Naive B cell (primary cell): ENCODE measurements at places on chromosomes 6 and 20.

DNA sequence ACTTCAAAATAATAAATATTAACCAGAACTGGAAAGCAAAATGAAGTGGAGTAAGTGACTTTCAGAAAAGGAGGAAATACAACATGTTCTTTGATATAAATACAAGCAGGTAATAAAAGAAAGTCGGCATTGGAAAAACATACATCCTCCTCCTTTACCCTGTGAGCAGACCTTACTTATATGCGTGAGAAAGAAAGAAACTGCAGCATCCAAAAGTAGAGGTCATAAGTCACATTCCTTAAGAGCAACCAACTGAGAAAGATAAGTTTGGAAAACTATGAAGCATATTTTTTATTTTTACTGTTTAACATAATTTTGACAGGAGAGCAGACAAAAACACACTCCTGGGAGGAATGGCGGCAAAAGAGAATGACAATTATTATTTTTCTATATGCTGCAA lies 155.5 kb downstream of the HACE1 start:
- DNase-seq, result no peak

DNA sequence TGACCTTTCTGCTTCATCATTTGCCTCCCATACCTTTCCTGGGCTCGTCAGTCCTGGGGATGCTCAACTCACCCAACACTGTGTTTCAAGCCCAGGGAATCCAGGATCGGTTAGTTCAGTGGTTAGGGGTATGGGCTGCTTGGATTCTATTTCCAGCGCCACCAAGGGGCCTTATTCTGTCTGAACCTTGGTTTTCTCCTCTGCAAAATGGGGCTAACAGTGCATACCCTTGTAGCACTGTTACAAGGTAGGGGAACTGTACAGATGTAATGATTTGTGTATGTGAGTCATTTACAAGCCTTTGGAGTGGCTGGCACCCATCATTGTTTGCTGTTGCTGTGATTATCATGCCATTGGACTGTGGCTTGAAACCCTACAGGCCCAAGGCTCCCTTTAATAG lies 14.5 kb upstream of the CSNK2A1 start:
- DNase-seq, result no peak

- no peak for DNase-seq
Measured at GRCh38 chr6:158040051-158040803, 58.6 kb downstream of the SYNJ2 start.

DNA sequence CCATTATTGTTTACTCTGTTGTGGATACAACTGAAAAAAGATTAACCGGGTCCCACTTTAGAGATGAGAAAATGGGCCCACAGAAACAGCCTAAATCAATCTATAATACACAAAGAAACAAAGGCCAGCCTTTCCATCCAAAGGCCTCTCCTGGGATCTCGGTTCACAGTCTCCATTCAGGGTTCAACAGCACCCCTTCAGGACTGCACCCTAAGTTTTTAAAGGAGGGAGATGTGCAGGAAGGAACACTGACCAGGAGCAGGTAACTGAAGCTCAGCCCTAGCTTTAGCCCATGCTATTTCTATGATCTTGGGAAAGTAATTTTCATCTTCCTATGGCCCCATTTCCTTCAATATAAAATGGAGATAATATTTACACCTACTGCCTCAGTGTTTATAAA lies 147.7 kb downstream of the BTBD9 start:
- DNase-seq, result no peak

DNA sequence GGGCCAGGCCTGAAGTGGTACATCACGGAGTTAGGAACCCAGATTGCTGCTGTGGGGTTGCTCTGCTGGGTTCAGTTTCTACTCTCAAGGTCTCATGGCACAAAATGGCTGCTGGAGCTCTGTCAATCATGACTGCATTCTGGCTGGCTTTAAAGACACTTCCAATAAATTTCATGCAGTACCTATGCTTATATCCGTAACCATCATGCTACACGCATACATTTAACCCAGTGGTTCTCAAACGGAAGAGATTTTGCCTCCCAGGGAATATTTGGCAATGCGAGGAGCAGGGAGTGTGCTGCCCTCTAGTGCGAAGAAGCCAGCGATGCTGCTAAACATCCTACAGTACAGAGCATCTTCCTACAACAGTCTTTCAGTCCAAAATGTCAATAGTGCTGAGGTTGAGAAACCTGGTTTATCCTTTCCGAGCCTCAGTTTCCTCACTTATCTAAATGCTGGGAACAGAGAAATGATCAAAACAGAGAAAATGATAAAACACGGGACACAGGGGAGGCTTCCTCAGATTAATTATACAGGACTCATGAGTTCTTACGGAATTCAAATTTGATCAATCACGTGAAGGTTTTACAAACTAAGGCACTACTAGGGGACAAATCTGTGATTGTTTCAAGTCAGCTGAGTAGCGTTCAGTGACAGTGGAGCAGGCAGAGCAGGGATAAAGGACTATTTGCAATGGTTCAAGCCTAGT lies 9.6 kb upstream of the SLC2A10 start:
- DNase-seq, result no peak

GRCh38 chr6:98927534-98927933 lies 20.2 kb downstream of the FBXL4 start:
- DNase-seq, result no peak

- no peak for DNase-seq
Measured at GRCh38 chr20:50340541-50340940, 149.9 kb downstream of the CEBPB start.

DNA sequence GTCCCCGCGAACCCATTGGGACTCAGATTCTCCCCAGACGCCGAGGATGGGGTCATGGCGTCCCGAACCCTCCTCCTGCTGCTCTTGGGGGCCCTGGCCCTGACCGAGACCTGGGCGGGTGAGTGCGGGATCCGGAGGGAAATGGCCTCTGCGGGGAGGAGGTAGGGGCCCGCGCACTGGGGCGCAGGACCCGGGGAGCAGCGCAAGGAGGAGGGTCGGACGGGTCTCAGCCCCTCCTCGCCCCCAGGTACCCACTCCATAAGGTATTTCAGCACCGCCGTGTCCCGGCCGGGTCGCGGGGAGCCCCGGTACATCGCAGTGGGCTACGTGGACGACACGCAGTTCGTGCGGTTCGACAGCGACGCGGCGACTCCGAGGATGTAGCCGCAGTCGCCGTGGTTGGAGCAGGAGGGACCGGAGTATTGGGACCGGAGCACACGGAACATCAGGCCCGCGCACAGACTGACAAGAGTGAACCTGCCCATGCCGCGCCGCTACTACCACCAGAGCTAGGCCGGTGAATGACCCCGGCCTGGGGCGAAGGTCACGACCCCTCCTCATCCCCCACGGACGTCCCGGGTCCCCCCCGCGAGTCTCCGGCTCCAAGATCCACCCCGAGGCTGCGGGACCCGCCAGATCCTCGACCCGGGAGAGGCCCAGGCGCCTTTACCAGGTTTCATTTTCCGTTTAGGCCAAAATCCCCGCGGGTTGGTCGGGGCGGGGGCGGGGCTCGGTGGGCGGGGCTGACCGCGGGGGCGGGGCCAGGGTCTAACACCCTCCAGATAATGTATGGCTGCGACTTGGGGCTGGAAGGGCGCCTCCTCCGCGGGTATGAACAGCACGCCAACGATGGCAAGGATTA lies 15.7 kb upstream of the HLA-A start:
- DNase-seq, result peak; percentile 71

GRCh38 chr6:48101290-48101689 lies 9.7 kb downstream of the PTCHD4 start:
- DNase-seq, result no peak

DNA sequence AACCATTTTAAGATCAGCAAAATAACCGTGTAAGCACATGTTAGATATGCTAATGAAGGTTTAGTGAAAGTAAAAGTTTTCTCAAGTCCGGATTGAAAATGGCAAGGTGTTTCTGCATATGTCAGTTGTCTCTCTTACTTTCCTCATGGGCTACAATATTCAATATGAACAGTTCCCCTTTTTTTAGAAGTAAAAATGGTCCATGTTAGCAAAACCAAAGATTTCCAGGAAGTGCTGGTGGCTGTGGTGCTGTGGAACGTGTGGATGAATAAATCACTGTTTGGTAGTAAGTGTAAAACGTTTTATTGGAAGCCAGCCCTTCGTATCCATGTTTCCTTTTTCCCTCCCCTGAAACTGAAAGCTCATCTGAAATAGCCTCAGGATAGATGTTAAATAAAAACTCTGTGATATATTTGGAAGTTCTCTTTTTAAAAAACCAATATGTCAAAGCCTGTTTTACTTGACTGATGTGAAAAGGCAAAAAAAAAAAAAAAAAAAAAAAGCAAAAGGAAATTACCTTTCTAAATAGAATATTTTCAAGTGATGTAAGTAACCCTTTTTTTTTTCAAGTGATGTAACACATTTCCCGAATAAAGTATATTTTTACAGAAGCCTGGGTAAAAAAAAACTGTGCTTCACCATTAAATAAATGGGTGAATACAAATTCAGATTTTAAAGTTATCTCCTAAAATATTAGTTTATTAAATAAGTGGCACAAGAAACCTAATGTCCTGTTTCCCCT lies 41.9 kb downstream of the PLEKHG1 start:
- peak; percentile 73 for DNase-seq

DNA sequence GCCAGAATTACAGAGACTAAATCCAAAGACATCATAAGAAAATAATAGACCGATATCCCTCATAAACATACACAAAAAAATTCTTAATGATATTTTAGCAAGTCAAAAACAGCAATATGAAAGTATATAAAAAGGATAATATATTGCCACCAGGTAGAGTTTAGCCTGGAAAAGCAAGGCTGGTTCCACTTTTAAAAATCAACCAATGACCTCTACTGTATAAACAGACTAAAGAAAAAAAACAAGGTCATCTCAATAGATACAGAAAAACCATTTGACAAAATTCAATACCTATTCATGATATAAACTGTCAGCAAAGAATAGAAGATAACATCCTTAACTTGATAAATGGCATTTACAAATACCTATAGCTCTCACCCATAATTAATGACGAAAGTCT lies 9.7 kb downstream of the SERINC1 start:
- no peak for DNase-seq

GRCh38 chr6:119671105-119671504 lies 321.5 kb upstream of the MAN1A1 start:
- no peak for DNase-seq

GRCh38 chr6:134938896-134939295 lies 11.0 kb downstream of the ALDH8A1 start:
- peak; percentile 9 for DNase-seq

DNA sequence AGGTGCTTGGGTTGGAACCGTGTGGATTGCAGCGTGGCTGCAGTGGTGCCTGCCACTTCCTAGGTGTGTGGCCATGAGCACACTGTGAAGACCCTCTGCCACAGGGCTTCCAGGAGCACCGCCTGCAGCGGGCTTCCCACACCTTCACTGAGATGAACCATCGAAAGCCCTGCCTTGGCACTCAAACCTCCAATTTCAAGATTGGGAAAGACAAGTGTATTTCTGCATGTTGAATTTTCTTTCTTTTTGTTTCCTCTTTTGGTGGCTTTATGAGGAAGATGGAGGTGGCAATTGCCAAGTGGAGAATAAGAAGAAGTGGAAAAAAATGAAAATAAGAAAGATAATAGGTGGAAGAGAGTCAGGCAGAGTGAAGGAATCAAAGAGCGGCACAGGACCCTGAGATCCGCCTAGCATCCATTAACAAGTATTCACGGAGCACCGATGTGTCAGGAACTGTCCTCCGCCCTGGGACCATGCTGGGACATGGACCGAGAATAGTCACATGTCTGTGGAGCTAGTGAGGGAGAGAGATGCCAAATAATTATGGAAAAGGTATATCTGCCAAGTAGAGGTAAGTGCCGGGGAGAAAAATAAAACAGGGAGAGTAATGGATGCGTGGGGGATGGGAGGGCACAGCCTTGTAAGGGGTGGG lies 159.9 kb downstream of the BCAS1 start:
- no peak for DNase-seq

- no peak for DNase-seq
Measured at GRCh38 chr20:36543184-36544133, 2.1 kb downstream of the MYL9 start.

DNA sequence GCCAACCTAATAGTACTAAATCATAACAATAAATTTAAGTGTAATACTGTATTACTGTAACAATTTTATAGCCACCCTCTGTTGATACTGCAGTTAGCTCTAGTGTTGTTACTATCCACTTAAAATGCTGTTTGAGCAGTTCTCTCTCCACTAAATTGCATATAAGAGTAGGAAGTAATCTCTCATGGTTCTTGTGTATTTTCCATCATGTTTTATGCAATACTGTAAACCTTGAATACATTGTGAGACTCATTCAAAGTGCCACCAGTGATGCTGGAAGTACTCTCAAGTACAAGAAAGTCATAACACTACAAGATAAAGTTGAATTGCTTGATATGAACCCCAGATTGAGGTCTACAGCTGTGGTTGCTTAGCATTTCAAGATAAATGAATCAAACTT lies 65.5 kb downstream of the WASF1 start:
- no peak for DNase-seq

GRCh38 chr20:31572042-31572700 lies 32.9 kb upstream of the ID1 start:
- peak; percentile 12 for DNase-seq

- DNase-seq, result no peak
Measured at GRCh38 chr20:11849270-11849915, 68.3 kb upstream of the BTBD3 start.

GRCh38 chr6:151216804-151217203 lies 23.0 kb upstream of the AKAP12 start:
- DNase-seq, result no peak

DNA sequence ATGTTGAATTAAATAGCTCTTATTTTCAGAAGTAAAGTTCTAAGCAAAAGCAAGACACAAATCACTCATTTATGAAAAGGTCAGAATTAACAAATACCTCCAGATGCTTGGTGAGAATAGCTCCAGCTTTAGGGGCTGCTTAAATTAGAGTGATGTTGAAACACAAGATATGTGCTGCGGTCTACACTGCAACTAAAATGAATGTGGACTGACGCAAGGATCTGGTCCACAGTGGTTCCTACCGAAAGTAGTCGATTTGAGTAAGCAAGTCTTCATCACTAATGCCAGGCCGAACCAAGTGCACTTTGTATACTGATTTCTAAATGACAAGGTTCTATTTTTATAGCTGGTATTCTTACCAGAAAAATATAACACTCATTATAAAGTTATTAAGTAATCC lies 96.3 kb downstream of the PRDM1 start:
- DNase-seq, result no peak

GRCh38 chr6:87375315-87375714 lies 30.7 kb downstream of the C6orf163 start:
- DNase-seq, result no peak

- no peak for DNase-seq
Measured at GRCh38 chr20:33645072-33645358, 17.1 kb upstream of the C20orf144 start.

GRCh38 chr20:57395111-57395966 lies 4.1 kb downstream of the RBM38 start:
- DNase-seq, result peak; percentile 25

GRCh38 chr6:53065266-53066076 lies at the start of gene FBXO9:
TSS of gene FBXO9 (plus strand) at chr6:53065404. CDS start at chr6:53065790, 386 bp downstream.
- peak; percentile 85 for DNase-seq

GRCh38 chr6:73134588-73134987 lies 90.7 kb downstream of the KHDC1L start:
- DNase-seq, result no peak

GRCh38 chr6:158011478-158011920 lies 29.8 kb downstream of the SYNJ2 start:
- no peak for DNase-seq

- no peak for DNase-seq
Measured at GRCh38 chr6:31345026-31345730, 11.8 kb downstream of the HLA-B start.

- no peak for DNase-seq
Measured at GRCh38 chr6:43952746-43953145, 174.5 kb downstream of the MRPL14 start.

GRCh38 chr20:38081575-38081974 lies 48.0 kb downstream of the RPRD1B start:
- DNase-seq, result no peak
